ENCODE measurements at places on chromosomes 7 and 10.

- no peak for DNase-seq
Observed at GRCh38 chr10:63365976-63366765, 99.6 kb downstream of the JMJD1C start.

- DNase-seq, result no peak
Observed at GRCh38 chr7:149552799-149553198, 55.2 kb upstream of the ZNF746 start.

GRCh38 chr10:93334901-93335327 lies 147.2 kb downstream of the MYOF start:
- no peak for DNase-seq

- no peak for DNase-seq
Observed at GRCh38 chr7:17700138-17700537, 240.2 kb downstream of the SNX13 start.

GRCh38 chr7:61576-62360 lies 130.6 kb upstream of the FAM20C start:
- no peak for DNase-seq

Data from midbrain (tissue), 1 donor.